Pulmonary artery endothelial cell (primary cell): ENCODE measurements at places on chromosomes 3 and 15.

DNA sequence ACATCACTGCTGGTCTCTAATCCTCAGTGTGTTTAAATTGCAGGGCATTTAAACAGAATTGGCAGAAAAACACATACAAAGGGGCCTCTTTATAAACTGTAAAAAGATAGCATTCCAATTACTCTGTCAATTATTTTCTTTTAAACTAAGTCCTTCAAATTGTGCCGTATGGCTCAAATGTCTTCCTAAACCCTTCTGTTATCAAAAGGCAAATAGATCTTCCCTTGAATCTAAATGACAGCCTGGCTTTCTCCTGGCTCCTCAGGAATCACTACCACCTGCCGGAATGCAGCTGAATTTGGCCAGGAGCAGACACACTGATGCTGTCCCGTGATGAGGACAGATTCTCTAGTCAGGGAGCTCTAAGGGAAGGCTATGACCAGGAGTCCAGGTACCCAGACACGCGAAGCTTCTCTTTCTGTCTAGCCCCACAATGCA, 85.6 kb downstream of the IGF2BP2 start:
- no peak for DNase-seq

DNA sequence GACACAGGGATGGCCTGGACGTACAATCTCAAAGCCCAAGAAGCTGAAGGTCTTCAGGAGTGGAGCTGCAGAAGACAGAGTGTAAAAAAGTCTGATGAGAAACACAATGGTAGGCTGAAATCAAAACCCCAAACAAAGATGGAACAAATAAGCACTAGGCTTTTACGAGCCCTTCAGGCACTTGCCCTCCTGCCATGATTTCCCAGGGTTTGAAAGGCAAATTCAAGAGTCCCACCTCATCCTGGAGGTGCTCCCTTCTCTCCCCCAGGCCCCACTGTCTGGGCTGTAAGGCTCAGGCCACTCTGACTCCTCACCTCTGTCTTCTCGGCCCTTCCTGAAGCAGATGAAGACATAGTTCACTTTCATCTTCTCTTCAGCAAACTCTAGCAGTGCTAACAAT, 86.6 kb downstream of the RBPMS2 start:
- DNase-seq: no peak

- no peak for DNase-seq
These were observed 25.1 kb upstream of the ZKSCAN7 start for GRCh38 chr3:44529927-44530326.

DNA sequence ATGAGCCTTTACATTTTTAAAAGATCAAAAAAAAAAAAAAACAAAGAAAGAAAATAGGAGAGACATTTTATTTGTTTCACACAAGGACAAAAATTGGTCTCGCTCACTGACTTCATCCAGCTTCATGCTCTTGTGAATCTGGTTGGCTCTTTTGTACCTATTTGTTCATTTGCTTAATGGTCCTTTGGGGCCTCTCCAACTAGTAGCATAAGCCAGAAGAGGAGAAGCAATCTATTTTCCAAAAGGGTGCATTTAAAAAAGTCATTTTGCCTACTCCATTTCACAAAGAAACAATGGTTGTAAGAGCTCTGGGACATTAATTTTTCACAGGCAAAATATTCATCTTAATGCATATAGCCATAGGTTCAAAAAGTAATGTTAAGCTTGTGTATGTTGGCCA, 168.3 kb upstream of the ADAMTS9 start:
- no peak for DNase-seq

GRCh38 chr3:114314282-114314681, 20.5 kb downstream of the TIGIT start:
- DNase-seq: no peak
